ENCODE measurements at places on chromosomes 13 and 19.
A peak's percentile ranks its signal among the peaks of the same experiment; 100 is the strongest.

- no peak for DNase-seq
Measured at GRCh38 chr13:38730332-38730731, 43.5 kb downstream of the FREM2 start.

DNA sequence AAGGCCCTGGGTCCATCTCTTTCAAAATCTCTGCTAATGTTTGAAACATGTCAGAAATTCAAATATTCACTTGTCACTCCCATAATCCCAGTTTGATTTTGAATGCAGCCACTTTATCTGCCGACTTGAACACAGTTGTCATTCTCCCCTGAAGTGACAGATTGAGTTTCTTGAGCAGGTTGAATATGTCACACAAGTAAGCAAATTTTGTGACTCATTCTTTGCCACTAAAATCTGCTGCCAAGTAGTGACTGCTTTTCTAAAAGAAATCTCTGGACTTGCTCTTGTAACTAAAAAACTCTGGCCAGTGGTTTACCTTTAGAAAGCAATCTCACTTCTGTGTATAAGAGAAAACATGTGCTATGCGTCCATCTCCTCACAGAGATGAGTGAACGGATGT is 357.1 kb downstream of the LMO7 start:
- DNase-seq: no peak

DNA sequence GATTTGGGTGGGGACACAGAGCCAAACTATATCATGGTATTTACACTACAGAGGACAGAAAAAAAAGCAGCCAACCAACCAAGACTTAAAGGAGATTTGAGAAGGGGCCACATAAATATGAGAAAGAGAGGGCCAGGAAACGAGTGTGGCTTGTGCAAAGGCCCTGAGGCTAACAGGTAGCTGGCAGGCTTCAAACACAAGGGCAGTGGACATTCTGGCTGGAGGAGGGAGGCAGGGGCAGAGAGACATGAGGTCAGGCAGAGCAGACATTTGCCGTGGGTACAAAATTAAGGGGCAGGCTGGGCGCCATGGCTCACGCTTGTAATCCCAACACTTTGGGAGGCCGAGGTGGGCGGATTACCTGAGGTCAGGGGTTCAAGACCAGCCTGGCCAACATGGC is 278.7 kb downstream of the FOXO1 start:
- no peak for DNase-seq

GRCh38 chr13:46160471-46161066 is 21.4 kb downstream of the LCP1 start:
- DNase-seq: peak; percentile 57

DNA sequence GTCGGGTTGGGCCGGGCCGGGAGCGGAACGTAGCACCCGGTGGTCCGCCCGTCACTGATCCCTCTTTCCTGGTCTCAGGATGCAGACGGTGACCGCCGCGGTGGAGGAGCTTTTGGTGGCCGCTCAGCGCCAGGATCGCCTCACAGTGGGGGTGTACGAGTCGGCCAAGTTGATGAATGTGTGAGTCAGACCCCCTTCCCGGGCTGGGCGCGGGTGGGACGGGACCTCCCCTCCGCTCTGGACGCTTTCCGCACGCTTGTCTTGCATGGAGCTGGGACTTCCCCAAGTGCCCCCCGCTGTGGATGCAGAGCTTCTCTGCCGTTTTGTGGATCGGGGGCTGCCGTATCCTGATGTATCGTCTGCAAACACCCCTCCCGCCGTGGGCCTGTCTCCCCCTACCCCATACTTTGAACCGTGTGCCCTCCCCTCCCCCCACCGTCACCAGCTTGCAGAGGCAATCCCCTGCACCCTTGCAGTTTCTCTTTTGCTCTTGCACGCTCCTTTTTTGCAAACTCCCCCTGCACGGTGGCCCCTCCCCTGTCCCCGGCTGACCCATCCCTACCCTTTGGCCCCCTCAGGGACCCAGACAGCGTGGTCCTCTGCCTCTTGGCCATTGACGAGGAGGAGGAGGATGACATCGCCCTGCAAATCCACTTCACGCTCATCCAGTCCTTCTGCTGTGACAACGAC is 669 bp downstream of the GADD45B start:
- DNase-seq: peak; percentile 75

DNA sequence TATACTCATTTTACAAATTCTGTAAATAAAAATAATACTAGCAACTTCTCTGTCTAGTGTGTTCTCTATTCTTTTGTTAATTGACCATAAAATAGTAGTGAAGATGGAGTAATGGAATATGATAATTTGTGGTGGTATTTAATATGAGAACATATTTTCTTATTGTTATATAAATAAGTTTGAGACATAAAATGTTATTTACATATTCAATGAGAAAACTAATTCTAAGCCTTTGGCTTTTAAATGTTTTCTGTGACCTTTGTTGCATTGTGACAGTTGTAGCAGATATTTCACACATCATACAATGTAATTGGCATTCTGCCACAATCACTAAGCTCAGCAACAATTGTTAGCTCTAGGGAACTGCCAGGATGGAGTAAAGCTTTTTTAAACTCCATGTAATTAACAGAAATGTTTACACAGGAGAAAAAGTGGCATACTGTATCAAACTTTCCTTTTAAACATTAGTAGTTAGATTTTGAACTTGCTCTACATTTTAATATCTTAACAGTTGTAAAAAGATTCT is 562.1 kb upstream of the PCDH9 start:
- DNase-seq: no peak

DNA sequence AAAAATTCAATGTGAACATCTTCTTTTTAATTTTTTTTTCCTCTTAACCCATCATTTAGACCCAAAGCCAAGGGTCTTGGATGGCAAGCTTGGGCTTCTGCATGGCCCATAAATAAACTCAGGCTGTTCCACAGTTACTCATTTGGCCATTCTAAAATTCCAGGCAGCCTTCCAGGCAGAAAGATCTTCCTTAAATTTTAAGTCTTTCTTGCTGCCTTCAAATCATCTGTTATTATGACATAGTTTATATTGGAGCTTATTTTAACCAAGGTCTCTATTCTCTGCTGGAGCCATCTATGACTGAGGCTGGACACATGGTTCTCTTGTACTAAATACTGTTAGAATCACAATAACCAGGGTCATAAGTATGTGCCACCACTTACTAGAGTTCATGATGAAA is 317.3 kb upstream of the MAB21L1 start:
- DNase-seq: no peak

- no peak for DNase-seq
Measured at GRCh38 chr13:112254900-112255299, 121.3 kb upstream of the SPACA7 start.

GRCh38 chr13:99087098-99087953 is 109.5 kb upstream of the DOCK9 start:
- DNase-seq: peak; percentile 77

- no peak for DNase-seq
Measured at GRCh38 chr13:27988520-27988919, at the start of gene URAD. Gene URAD, minus strand, starts transcription at chr13:27988693. Its CDS starts 56 bp downstream, at chr13:27988637.

DNA sequence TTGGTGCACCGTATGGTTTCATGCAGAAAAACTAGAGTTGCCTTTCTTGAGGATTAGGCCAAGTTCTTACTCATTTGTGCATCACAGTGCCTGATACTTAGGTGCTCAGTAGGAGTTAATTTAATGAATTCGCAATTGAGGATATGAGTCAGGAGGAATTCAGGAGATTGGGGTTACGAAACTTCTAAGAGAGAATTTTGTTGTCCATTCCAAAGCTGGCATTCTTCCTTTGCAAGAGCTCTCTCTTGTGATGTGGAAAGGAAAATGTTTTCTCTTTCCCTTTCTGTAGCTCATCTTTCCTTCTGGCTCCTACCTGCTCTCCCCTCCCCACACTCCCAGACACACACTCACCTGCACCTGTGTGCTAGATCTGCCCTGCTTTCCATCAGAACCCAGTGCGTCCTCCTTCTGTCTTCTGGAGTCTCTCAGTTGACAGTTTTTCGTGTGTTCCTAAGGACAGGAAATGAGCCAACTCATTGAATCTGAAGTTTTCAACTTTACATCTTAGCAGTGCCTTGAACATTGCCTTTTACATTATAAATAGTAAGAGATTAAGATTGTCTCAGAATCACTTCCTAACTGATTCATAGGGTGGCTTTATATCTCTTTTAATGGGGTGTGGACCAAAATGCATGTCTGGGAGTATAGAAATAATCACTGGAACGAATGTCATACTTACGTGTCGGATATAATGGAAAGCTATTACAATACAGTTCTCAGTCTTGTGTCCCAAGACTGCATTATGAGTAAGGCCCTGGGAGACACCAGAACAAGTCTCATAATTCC is 19.7 kb upstream of the ERCC5 start:
- DNase-seq: peak; percentile 79

DNA sequence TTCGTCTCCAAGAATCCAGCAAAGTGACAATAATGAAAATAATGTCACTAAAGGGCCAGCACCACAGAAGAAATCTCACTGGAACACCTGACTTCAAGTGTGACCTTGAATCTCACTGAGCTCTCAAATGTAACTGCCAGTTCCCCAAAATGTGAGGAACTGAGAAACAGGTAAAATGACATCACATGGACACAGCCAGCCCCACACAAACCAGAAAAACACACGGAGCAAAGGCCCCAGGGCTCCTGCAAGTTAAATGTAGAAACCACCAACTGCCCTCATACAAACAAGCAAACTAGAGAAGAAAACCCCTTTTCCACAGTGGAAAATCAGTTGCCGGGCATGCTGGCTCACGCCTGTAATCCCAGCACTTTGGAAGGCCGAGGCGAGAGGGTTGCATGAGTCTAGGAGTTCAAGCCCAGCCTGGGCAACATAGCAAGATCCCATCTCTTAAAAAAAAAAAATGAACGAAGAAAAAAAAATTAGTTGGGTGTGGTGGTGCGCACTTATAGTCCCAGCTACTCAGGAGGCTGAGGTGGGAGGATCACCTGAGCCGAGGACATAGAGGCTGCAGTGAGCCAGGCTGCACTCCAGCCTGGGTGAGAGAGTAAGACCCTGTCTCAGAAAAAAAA is 8.7 kb upstream of the KANK2 start:
- no peak for DNase-seq

GRCh38 chr13:111595276-111595675 is 274.8 kb downstream of the TEX29 start:
- no peak for DNase-seq

GRCh38 chr13:41212881-41213280 is 18.5 kb upstream of the KBTBD7 start:
- DNase-seq: no peak

DNA sequence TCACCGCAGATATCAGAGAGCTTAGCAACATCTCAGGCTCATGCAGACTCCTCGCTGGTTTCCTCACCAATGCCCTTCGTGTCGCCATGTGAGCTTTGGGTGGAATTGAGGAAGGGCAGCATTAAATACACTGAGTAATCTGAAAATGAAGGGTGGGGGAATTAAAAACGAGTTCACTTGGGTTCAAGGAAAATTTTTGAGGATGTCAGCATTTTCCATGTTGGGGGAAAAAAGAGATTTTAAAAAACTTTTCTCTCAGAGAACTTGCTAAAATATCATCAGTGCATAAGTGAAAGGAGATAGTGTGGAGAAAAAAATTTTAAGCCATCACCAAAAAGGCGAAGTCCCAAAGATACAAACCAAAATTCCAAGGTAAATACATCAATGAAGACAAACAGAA is 359.3 kb downstream of the KCNRG start:
- no peak for DNase-seq

DNA sequence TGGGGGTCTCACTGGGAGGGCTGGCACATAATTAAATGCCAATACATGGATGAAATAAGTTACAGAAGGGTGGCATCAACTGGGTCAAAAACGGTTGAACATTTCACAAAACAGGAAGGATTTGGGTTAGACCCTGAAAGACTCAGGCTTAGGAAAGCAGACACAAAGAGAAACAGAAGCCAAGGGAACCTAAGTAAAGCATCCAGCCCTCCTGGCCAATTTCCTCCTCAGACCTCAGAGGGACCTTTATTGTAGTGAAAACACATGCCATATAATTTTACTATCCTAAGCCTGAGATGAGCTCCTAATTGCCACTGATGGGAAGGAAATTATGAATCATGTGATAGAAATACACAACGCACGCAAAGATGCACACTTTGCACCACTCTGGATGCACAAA is 12.1 kb upstream of the CEACAM3 start:
- no peak for DNase-seq

DNA sequence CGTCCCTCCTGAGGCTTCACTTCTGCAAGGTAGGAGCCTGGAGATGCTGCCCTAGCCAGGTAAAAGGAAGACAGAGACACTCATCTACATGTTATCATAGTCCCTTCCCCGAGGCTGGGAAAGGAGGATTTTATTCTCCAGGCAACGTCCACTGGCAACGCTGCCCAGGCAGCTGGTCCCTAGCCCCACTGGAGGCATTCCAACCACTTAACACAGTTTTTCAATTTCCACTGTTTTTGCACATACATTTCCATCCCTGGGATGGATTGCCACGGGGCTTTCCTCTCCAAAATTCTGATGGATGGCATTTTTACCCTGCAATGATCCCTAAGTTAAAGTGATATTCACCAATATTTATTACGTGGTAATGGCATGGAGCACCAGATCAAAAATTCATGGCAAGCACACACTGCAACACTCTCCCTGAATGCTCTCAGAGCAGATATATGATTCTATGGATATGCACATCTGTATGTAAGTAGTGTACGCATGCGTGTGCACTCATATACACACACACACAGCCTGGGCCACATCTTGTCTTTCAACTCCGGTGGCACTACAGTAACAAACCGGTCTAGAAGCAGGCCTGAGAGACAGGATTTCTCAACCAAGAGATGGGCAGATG is 322.3 kb upstream of the TSHZ3 start:
- no peak for DNase-seq

DNA sequence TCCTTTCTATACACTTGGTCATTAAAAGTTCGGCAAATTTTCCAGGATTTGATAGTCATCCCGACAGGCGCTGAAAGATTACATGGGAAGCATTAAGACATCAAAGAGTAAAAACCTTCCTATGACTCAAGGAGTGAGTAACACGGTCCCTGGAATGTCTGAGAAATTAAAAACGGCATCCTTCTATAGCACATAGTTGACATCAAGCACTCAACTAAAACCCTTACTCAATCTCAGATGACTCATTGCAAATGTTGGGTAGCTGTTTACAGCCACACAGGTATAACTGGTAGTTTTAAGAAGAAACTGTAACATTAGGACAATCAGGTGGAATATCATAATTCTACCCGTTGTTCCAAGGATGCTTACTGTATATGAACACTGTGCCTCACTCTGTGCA is 6.4 kb upstream of the LGALS13 start:
- peak; percentile 39 for DNase-seq

GRCh38 chr13:36054041-36054440 is 77.1 kb downstream of the DCLK1 start:
- no peak for DNase-seq

GRCh38 chr19:13926715-13927114 is 11.5 kb downstream of the PODNL1 start:
- no peak for DNase-seq

- no peak for DNase-seq
Measured at GRCh38 chr19:34994643-34995541, 5.2 kb upstream of the GRAMD1A start.

GRCh38 chr19:13884726-13885591 is 8.0 kb downstream of the NANOS3 start:
- no peak for DNase-seq

DNA sequence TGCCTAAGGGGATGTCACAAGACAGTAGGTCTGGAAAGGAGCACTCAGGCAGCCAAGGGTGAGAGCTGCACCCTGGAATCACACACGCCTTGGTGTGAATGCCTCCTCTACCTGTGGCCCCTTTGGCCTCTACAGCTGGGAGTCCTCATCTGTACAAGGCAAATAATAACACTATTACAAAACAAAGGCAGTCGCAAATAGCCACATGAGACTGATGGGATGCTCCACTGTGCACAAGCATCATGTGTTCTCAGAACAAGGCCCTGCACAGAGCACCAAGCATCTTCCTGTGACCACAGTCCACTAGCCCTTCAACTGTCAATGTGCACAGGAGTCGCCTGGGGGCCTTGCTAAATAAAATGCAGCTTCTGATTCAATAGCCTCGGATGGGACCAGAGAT is 44.6 kb upstream of the HNRNPA1L2 start:
- DNase-seq: no peak

Measured in RPMI7951 (cell line).